ENCODE measurements at places on chromosomes 3 and 15. TPM values are rescaled to one million over a fixed set of nuclear protein-coding genes. Genes with fewer than 3 reads are reported as not detected.

The PRKAR2A gene
- 23.1 TPM for total RNA-seq

The UACA gene
- 2.0 TPM for total RNA-seq

The MAPK6 gene
- 36.5 TPM for total RNA-seq

The SLC2A2 gene
- total RNA-seq, result not detected

The PAQR5 gene
- total RNA-seq, result not detected

The RSL24D1 gene
- 107 TPM for total RNA-seq

The TRIM59 gene
- 39.2 TPM for total RNA-seq

The CCR8 gene
- 0.87 TPM for total RNA-seq

The LDHAL6B gene
- not detected for total RNA-seq

The GOLGA8S gene
- 0.06 TPM for total RNA-seq

The FAM227B gene
- 3.8 TPM for total RNA-seq

The AQP9 gene
- total RNA-seq, result not detected

The CIB2 gene
- 1.7 TPM for total RNA-seq

The ISL2 gene
- total RNA-seq, result not detected

The TM4SF18 gene
- not detected for total RNA-seq

DNA sequence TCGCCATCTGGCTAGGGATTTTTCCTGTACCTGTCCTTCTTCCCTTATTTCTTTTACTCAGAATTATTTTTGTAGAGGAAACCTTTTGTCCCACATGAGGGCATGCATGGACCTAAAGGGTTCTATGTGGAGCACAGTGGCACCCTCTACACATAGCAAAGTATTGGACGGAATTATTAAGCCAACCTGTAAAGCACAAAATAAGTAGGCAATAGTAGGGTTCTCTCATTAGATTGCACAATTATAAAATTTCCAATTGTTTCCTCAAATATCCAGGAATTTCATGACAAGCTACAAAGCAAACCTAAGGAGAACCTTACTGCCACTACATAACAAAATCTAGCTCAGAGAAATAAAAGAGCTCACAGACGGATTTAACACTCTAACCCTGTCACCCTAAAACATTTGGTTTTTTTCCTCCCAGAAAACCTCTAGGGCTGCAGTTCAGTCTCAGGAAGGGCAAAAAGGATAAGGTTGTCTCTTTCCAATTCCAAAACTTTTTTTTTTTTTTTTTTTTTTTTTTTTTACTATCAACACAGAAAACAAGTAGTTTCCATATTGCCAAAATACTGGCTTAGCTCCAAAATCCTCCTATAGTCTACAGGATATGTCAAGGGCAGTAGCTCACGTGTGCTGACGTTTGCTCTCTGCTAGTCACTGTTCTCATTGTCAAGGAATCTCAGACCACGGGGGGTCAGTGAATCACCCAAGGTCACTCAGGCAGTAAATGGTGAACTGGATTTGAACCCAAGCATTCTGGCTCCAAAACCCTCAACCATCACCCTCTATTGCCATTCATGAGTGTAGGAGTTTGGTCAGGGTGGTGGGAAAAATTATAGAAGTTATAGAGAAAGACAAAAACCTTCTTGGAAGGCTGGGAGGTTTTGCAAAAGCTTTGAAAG, 52.3 kb downstream of the NCEH1 start:
- ATAC-seq, result no peak

- ATAC-seq, result no peak
Measured at GRCh38 chr15:92930054-92930621, 30.0 kb downstream of the CHD2 start.

GRCh38 chr15:41974041-41974440, 1.7 kb upstream of the EHD4 start:
- no peak for ATAC-seq

- peak; percentile 28 for ATAC-seq
Measured at GRCh38 chr3:45154641-45155147, 8.5 kb upstream of the CDCP1 start.

DNA sequence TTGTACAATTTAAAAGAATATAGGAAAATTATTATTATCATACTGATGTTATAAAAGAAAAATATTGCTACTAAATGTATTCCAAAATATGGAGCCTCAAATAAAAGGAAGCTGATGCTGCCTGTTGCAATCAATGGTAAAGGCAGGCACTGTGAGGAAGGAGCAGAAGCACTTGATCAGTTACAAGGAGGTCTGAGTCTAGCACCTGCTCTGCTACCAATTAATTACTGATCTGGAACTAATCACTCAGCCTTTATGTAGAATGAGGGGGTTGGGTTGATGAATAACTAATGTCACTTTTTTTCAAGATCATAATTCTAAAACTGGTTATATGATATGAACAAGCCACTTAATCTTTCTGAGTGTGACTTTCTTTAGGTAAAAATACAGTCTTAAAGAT, 5.5 kb downstream of the ADGRG7 start:
- no peak for ATAC-seq

- no peak for ATAC-seq
Measured at GRCh38 chr15:30889196-30889595, 14.5 kb upstream of the FAN1 start.

- no peak for ATAC-seq
Measured at GRCh38 chr15:40830884-40831283, 2.4 kb upstream of the PPP1R14D start.

- no peak for ATAC-seq
Measured at GRCh38 chr15:39145854-39146625, 434.8 kb upstream of the THBS1 start.

DNA sequence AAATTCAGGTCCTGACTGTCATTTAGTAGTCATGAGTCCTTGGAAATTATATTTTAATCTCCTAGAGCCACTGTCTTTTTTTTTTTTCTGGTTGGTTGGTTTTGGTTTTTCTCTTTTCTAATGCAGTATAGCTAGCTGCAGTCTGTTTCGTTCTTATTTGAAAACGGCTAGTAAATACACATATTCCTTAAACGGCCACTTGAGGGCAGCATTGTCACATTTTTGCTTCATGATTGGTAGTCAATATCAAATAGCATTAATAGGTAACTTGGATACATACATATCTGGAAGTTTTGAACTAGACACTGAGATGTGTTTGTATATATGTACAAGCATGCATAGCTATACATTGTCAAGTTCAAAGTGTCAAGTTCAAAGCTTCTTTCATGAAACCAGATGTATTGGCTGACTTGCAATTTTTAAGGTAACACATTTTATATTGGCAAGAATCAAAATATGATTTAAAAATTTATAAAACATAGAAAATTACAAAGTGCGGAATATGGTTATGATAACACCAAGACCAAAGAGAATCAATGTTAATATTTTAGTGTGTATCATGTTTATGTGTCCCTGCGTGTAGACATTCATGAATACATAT, 22.5 kb downstream of the GABRA5 start:
- no peak for ATAC-seq

- no peak for ATAC-seq
Measured at GRCh38 chr3:117630469-117630868, 920.9 kb downstream of the TUSC7 start.

GRCh38 chr3:71214797-71215196, 368.7 kb downstream of the FOXP1 start:
- ATAC-seq, result no peak

DNA sequence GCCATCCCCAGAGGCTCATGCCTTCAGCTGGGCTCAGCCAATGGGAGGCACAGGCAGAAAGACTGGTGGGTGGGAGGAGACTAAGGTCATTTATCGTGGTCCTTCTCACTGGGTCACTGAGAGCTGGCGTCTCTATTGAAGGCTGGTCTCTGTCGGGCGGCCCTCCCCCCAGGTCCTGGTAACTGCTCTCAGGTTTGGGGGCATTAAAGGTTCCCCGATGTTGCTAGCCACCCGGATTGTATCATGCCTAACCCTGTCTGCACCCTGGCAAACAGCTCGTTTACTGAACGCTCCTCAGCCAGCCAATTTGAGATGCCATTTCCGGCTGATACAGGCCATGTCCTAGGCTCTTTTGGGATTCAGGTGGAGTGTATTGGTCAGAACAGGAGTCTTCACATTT, 10.5 kb downstream of the SELENOS start:
- no peak for ATAC-seq

- ATAC-seq, result no peak
Measured at GRCh38 chr3:104805042-104805441, 561.7 kb upstream of the ALCAM start.

DNA sequence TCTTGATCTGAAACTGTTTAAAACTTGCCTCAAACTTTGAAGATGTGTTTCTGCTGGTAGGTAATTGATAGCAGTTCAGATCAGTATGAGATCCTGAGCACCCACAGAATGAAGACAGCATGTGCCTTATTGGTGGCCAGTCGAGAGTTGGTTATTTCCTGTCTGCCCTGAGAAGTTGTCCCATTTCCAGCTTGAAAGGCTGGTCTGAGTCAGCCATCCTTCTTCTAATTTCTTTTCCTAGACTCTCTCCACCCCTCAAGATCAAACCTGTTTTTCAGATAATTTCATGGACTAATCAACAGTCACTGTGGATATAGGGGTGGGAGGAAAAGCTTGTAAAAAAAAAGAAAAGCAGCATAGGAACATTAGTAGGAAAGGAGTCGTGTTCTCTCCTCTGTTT, 464.4 kb downstream of the FOXP1 start:
- ATAC-seq, result peak; percentile 39

DNA sequence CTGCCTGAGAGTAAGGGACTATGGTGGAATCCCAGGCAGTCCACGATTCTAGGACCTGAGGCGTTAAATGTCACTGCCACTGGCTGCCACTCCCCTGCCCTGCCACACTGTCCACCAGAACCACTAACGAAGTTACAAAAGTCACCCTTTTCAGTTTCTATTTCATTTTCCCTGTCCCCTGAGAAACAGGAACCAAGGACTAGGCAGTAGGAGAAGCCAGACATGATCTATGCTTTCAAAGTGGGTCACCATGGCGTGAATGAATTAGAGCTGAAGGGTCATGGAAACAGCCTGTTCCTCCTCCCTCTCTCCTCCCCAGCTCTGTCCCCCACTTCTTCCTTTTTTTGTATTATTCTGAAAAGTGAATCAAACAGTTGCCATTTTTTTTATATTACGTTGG, 9.1 kb upstream of the ADPRH start:
- peak; percentile 21 for ATAC-seq

GRCh38 chr3:152021951-152022461, 148.6 kb downstream of the SUCNR1 start:
- ATAC-seq, result peak; percentile 94

GRCh38 chr3:153596401-153596800, 434.4 kb downstream of the RAP2B start:
- peak; percentile 52 for ATAC-seq

Measured in activated T-helper 17 cell treated with anti-CD3 and anti-CD28 coated beads, Interleukin-2, amount 50 U/mL, for 72 hours (primary cell).